ENCODE measurements at places on chromosomes 5 and 9.

- no peak for DNase-seq
Observed at GRCh38 chr9:136339958-136340310, 12.6 kb downstream of the GPSM1 start.

DNA sequence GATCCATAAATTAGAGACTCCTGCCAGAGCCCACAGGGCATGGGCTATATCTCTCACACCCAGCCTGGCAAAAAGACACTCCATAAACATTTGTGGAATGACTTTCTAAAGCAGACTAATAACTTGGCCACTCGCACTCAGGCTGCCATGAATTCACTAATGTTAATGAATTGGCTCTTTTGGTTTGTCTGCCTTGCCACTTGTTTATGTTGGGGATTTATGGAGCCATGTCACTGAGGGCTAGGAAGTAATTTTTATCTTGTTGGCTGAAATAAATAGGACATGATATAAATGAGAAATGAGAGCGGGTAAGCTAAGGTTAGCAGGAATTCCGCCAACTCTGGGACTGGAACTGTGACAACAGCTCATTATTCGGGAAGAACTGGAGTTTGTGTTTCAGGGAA is 55.2 kb downstream of the DROSHA start:
- DNase-seq, result no peak

GRCh38 chr9:121227862-121228261 is 26.2 kb upstream of the RAB14 start:
- no peak for DNase-seq

DNA sequence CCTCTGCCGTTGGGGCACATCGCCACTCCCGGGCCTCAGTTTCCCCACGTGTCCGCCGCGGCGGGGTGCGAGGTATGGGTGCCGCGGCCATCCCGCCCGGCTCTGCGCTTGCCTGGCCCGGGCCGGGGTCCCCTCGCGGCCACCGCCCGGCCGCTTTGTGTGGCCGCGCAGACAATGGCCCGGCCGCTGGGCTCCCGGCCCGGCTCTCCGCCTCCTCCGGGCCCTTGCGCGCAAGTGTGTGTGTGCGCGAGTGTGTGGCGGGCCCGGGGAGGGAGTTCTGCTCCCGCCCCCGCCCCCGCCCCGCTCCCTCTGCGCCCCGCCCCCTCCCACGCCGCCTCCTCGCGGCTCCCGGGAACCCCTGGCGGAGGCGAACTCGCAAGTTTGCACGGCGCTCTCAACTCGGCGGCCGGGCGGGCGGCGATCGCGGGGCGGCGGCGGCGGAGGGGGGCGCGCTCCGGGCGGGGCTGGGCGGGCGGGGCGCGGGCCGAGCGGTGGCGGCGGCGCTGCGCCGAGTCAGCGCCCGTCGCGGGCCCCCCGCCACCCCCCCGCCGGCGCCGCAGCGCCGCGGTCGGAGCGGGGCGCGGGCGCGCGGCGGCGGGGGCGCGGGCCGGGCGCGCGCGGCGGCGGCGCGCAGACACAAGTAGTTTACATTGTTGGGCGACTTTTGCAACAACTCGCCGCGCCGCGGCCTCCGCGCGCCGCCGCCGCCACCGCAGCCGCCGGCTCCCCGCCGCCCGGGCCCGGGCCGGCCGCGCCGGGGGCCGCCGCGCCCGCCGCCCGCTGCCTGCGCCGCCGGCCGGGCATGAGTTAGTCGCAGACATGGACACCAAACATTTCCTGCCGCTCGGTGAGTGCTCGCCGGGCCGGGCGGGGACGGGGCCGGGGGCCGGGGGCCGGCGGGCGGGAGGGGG is at the start of gene RXRA:
Gene RXRA, plus strand, starts transcription at position 643 of the 911 bp plus-strand sequence. Its CDS starts 177 bp downstream, at position 820.
- DNase-seq, result no peak

DNA sequence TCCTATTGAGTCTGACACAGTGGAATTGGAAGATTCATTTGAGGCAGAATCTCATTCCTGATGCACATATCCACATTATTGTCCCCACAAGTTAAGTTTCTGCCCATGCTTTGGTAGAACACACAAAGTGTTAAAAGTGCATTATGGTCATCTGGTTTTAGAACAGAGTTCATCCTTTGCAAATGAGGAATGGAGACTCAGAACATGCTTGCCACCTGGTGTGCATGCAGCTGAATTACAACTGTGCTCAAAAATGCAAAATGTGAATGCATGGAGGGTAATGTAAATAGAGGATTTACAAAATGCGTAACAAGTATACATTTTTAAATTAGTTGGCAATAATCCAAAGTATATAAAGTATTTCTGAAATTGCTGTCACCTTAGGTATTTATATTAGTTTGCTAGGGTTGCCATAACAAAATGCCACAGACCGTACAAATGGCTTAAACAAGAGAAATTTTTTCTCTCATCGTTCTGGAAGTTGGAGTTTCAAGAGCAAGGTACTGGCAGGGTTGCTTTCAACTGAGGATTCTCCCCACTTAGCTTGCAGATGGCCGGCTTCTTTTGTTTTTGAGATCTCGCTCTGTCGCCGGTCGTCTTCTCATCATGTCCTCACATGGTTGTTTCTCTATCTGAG is 671.1 kb downstream of the TAF11L14 start:
- no peak for DNase-seq

DNA sequence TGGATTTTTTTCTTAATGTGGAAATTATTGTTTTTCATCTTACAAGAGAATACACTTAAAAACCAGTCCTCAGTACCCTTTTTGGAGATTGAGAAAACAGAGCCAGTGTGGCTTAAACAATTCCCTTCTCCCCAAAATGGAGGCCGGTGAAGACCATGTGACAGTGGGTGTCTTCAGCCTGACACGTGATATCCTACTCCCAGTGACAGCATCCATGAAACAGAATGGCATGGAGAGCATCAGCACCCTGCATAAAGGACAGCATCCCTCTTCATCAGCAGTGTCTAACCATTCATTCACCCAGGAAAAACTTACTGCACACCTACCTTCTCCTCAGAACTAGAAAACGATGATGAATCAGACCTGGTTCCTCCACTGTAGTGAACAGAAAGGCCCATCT is 103.4 kb upstream of the RAI14 start:
- DNase-seq, result no peak

GRCh38 chr9:125470189-125470588 is 208.6 kb downstream of the GAPVD1 start:
- no peak for DNase-seq

DNA sequence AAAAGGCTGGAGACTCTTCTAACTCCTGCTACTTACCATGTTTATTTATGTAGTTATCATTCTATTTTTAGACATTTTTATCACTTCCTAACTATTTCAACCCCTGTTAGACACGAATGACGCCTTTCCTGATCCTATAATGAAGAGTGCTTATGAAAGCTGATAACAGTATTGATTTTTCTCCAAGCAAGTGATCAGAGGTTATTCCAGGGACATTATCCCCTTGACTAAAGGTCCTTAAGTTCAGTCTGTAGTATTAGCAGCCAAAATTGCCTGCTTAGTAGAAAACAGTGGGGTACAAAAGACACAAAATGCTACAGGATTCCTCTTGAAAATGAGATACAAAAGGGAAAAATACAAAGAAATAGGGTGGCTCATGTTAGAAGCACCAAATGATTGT is 235.6 kb downstream of the DNAH5 start:
- no peak for DNase-seq

DNA sequence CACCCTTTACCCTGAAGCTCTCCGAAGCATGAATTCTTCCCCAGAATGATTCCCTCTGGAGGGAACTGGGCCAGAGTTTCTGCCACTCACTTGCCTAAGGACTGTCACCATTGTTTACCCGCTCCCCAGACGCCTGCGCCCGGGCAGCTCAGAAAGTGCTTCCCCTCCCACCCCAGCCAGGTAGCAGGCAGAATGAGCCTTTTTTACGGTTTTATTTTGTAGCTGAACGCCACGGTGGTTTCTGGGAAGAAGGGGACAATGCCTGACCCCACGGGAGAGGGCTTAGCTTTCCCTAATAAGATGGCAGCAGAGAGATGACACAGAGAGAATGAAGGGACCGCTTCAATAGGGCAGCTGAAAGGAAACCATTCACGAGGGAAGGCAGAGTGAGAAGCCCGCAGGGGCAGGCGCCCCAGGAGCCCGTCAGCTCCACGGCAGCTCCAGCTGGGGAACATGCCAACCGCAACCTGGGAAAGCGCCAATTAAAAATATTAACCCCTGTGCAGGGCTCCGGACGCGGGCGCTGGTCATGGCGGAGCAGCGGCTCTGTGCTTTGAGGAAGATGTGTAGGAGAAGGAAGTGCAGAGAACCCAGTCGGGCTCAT is 20.4 kb upstream of the NTNG2 start:
- DNase-seq, result no peak

DNA sequence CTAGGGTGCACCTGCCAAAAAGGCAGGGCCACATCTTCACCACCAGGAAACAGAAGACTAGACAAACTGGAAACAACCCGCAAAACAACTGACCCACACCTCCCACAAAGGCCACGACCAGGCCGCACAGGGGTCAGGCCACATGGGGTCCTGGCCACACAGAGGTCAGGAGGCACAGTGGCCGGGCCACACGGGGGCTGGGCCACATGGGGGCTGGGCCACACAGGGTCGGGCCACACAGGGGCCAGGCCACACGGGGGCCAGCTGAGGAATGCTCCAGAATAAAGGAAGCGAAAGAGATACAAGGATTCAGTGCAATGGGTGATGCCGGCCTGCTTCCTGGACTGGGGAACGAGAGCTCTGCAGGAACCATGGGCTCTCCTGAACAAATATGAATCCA is 91.6 kb downstream of the OLFM1 start:
- DNase-seq, result no peak

- no peak for DNase-seq
Observed at GRCh38 chr5:55894135-55894534, 43.0 kb downstream of the IL31RA start.

DNA sequence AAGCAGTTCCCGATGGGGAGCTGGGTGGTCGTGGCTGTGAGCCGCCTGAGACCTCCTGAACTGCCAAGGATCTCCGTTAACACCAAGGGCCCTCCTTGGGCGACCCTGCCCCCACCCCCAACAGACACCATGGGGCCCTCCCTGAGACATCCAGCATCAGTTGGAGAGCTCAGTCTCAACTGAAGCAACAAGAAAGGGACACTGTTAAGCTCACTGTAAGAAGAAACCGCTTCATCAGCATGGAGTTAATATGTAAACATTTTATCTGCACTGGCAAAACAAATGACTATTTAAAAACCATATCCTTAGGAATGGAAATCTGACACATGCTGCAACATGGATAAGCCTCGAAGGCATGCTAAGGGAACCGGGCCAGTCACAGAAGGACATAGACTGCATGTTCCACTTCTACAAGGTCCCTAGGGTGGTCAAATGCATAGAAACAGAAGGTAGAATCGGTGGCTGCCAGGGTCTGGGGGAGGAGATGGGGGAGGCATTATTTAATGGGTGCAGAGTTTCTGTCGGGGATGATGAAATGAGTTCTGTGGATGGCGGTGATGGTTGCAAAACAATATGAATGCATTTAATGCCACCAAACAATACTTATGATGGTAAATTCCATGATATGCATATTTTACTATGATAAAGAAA is 47.4 kb downstream of the ROR2 start:
- DNase-seq, result no peak

DNA sequence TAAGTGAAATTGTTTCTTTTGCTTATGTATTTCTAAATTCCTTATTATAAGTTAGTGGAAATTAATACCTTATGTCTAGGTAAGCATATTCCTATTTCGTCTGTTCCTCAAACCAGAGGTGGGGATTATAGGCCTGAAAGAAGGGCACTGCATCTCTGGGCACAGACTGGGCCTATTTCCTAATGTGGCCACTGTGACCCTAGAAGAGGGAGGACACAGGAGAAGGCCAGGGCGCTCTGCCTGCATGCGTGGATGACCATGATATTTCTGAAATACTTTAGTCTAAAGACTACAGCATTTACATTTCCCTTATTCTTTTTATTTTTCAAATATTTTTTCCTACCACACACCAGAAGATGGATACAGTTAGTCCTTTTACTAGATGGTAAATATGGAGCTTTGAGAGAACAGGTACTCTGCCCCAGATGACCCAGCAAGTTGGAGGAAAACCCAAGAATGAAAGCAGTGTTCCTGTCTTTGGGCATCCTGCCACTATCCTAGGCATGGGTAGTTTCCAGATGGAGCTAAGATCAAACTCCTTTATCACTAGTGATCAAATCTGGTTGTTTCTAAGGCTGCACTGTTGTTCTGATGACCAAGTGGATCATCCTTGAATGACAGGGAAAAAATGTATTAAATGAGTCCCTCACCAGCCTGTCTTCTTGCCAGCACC is 27.8 kb downstream of the RUSC2 start:
- DNase-seq, result no peak

DNA sequence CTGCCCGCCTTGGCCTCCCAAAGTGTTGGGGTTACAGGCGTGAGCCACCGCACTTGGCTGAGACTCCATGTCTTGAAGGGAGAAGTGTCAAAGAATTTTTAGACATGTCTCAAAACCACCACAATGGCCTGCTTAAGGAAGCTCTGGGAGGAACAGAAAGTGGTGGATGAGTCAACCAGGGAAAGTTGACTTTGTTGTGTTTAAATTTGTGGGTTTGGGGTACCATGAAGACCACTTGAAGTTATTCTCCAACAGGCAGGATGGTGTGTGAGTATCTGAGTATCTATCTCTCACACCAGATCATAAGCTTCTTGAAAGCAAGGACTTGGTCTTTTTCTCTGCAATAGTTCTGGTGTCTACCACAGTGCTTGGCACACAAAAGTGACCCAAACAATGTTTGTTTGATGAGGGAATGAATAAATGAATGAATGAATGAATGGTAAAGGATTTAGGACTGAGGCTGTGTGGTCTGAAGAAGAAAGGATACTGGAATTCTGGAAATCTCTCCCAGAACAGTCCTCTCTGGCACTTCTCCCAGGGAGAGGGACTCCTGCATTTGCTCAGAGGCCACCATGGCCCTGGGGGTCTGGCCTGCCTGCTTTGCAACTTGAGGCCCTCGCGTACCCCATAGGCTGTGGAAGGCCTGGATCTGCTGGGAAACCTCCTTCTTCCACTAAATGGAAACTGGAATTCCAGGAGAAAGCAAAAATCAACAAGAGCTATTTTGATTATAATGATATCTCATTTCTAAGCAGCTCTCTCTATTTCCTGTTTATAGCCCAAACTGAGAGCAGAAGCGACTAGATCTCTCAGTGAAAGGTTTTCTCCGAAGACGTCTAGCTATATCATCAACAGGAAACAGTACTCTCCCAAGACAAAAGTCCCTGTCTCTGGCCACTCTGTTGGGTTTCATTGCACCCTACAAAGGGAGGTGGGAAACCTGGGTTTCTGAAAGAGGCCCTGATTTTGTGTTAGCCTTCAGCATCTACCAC is 187.9 kb downstream of the PALM2AKAP2 start:
- no peak for DNase-seq

- DNase-seq, result no peak
Observed at GRCh38 chr9:129486756-129487657, 133.9 kb downstream of the C9orf50 start.

GRCh38 chr9:123319541-123320339 is 36.3 kb upstream of the CRB2 start:
- DNase-seq, result no peak

GRCh38 chr9:2601785-2602378 is 19.7 kb upstream of the VLDLR start:
- no peak for DNase-seq

GRCh38 chr5:146589028-146589345 is 73.0 kb upstream of the GPR151 start:
- DNase-seq, result no peak

Measured in SK-N-MC (cell line).